ENCODE measurements at places on chromosomes 3 and 15.

- DNase-seq, result no peak
Observed at GRCh38 chr15:100726421-100727190, 124.2 kb downstream of the ASB7 start.

DNA sequence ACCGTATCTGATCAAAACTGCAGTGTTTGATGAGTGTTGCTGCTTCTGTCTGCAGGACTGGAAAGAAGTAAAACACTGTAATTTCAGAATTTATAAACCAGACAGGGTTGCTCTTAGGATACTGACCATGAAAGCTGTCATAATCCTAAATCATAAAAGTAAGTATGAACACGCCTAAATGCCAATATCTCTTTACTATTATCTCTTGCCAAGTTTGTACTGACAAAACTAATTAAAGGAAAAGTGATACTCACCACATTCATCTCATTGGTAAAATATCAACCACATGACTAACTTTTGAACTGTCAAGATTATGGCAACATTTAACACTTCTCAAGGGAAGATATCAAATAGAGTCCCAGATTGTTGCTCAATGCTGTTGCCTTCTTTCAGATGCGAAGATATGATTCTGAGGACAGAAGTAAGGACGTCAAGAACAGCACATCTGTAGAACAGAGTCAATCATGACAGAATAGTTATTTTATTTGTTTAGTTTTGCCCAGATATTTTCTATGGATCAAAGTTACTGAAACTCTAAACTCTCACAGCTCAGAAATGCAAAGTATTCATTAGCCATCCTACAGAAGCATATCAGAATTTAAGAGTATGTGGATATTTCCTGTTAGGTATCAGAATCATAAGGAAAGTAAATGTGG is 61.4 kb upstream of the COL8A1 start:
- no peak for DNase-seq

GRCh38 chr3:169668957-169669741 is 5.6 kb upstream of the MECOM start:
- DNase-seq, result no peak

- DNase-seq, result no peak
Observed at GRCh38 chr3:190655933-190656332, 142.0 kb downstream of the IL1RAP start.

GRCh38 chr15:77790481-77790880 is 157.8 kb upstream of the LINGO1 start:
- DNase-seq, result no peak

Measured in stimulated activated CD8-positive, alpha-beta memory T cell treated with anti-CD3 and anti-CD28 coated beads, Interleukin-7, amount 100 ng/mL, for 1 hour (primary cell).